ENCODE measurements at places on chromosomes 2 and 18.

GRCh38 chr2:173076581-173077345 lies 1.1 kb downstream of the MAP3K20 start:
- DNase-seq, result peak; percentile 48

- DNase-seq, result no peak
Measured at GRCh38 chr2:239625156-239625845, 224.5 kb upstream of the HDAC4 start.

DNA sequence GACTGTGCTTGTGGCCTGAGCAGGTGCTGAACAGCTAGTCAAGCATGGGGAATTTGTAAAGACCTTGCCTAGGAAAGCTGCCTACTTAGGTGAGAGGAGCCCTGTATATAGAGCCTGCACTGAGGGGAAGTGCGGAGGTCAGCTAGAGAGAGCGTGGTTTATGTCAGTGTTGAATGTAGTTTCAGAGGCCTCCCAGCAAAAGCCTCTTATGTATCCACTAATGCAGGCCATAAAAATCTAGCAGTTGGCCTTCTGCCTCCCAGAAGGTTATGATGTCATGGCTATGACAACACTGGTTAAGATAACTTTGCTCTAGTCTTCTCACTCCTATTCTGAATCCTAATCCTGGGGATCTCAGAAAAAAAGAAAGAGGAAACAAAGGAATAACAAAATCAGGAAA lies 88.9 kb downstream of the ASXL3 start:
- no peak for DNase-seq

- no peak for DNase-seq
Measured at GRCh38 chr2:84641021-84641420, 124.7 kb downstream of the DNAH6 start.

DNA sequence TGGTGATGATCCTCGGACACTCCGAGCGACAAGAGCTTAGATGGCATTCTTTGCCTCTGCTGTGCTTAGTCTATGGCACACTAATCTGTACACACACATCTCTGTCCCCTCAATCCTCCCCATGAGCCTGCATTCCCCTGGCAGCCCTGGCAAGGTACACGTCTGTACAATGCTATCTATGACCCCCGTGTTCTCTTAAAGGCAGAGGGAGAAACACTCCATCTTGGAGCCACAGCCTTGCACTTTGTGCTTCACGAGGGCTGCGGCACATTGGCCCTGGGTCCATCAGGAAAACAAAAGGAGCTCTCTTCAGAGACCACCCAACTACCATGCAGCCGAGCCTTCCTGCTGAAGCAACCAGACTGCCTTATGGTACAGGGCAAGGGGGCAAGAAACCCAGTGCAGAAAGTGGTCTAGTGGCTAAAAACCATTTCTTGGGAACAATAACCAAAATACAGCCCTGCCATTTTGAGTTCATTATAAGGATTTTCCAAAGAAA lies 42.5 kb downstream of the STEAP3 start:
- DNase-seq, result no peak

GRCh38 chr2:51710222-51710621 lies 678.3 kb upstream of the NRXN1 start:
- DNase-seq, result no peak

- DNase-seq, result no peak
Measured at GRCh38 chr2:204947405-204947804, 402.1 kb downstream of the PARD3B start.

DNA sequence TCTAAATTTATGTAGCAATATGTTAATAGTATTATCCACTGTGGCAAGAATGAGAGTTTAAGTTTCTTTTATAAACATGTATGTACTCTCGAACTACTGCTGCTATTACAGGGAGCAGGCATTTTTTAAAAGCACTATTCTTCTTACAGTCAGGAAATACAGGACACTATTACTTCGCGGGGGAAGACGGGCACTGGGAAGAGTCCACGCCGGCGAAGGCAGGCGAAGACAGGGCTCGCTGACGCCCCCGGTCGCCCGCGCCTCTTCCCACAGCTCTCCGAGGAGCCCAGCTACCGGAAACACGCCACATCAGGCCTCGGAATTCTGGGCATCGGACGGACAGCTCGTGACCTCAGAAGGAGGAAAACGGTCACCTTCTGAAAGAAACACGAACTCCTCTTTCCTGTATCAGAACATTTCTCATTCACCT lies 90.2 kb downstream of the FAM161A start:
- DNase-seq, result peak; percentile 84

DNA sequence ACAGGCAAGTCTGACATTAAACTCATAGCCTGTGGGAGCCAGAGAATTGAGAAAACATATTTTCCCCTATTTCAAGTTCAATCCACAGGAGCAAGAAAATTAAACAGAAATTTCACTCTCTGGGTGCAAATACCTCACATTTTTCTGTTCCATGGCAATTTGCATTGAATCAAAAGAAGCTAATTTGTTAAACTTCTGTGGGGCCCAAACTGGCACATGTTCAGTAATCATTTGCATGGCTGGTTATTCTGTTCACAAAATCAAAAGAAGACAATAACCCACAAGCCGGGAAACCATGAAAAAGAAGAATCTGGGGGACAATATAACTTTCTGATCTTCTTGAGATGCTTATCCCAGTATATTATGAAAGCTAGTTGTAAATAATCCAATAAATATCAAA lies 363.1 kb downstream of the LRP1B start:
- DNase-seq, result no peak

DNA sequence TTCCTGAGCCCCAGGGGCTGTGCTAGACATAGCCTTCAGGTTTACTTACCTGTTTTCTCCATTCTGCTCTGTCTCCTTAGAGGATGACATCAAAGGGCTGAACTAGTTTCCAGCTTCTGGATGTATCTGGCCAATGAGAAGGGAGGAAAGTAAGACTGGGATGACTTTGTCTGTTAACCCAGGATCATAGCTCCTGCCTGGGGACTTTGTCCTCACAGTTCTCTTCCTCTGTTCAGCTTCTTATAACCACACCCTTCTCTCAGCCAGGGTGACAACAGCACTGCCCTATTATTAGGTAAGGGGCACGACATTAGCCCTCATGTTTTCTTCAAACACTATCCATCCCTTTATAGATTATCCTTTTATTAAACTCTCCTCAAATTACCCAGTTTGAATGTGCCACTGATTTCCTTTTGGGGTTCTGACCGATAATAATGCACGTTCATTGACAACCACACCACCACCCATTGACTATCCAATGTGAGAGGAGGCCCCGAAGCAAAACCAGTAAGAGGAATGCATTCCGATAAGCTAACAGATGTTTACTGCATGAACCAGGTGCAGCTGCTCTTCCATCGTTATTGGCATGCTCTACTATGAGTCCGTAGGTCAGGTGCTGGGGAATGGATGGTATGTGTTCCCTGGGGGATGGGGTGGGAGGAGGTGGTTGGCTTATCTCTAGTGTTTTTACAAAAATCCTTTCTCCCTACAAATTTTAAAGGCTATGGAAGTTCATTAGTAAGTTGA lies 23.5 kb downstream of the TSN start:
- DNase-seq, result no peak

GRCh38 chr2:231621051-231621879 lies 28.6 kb downstream of the TEX44 start:
- no peak for DNase-seq

GRCh38 chr2:207930747-207931146 lies 94.6 kb downstream of the PLEKHM3 start:
- DNase-seq, result no peak

DNA sequence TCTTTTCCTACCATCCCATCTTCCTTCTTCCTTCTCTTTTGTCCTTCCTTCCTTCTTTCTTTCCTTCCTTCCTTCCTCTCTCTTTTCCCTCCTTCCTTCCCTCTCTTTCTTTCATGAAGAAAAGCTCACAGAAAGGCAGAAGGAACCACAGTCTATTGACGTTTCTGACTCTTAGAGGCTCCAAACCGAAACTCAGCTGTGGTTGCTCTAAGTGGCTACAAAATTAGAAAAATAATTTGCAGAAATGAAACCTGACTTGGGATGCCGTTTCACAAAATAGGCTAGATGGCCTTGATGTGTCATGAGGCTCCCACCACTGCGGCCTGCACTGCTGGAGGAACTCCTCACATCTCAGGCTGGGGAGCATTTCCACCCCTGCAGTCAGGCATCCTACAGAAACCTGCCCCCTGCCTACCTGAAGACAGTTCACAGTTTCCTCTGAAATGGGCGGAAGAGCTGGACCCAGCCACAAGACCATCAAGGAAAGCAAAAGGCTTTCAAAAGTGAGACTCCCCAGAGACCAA lies 165.6 kb downstream of the SMAD7 start:
- no peak for DNase-seq

- DNase-seq, result no peak
Measured at GRCh38 chr2:150669492-150669891, 182.0 kb upstream of the RND3 start.

- DNase-seq, result peak; percentile 34
Measured at GRCh38 chr18:61443081-61443725, 110.0 kb downstream of the CDH20 start.

- DNase-seq, result no peak
Measured at GRCh38 chr2:176814274-176814673, 398.3 kb upstream of the HNRNPA3 start.

GRCh38 chr2:69836316-69836715 lies 6.9 kb downstream of the GMCL1 start:
- DNase-seq, result no peak

GRCh38 chr2:207483477-207483876 lies 46.3 kb upstream of the CREB1 start:
- peak; percentile 55 for DNase-seq

DNA sequence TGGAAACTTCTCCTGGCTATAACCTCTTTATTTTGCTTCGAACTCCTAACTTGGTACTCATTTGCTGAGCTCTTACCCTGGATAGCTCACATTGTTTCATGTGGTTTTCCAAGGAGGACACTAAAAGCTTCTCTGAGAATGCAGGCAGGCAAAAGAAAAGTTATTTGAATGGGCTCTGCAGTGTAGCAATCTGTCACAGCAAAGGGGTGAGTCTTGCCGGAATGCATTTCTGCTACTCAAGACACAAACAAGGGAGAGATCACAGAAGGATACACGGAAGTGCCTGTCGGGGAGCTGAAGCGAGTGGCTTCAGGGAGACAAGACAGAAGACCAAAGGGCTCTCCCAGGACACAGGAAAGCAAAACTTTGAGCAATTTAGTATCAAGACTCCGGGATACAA lies 265.4 kb downstream of the SS18 start:
- DNase-seq, result no peak

DNA sequence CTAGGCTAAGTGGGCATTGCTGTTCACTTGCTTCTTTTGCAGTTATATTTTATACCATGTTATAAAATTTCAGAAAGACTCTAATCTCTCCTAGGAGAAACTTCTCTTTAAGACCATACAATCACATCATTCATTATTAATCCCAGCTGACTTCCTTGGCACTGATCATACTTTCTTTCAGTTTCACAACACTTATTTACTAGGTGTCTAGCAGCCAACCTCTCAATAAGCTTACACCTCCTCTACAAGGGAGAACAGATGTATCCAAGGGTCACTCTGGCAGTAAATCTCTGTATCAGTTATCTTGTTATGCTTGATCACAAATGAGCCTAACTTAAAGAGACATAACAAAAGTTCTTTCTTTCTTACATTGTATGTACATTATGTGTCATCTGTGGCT lies 69.8 kb upstream of the EPB41L5 start:
- peak; percentile 3 for DNase-seq

DNA sequence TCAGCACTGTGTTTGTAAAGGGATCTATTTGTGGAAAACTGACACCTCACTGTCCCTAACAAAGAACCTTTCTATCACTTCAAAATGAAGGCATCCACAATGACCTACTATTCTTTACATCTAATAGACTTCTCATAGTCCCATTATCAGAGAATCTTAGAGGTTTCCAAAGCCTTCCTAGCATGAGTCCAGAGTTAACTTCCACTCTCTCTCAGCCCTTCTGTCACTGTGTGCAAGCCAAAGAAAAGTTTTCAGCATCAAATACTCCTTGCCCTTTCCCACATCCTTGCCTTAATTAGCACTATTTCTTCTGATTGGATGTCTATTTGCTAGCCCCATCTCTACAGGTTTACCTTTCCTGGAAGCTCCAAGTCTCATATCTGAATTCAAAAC lies 178.5 kb downstream of the ERBB4 start:
- DNase-seq, result no peak

GRCh38 chr2:52881606-52882005 lies 886.0 kb upstream of the CHAC2 start:
- DNase-seq, result no peak

DNA sequence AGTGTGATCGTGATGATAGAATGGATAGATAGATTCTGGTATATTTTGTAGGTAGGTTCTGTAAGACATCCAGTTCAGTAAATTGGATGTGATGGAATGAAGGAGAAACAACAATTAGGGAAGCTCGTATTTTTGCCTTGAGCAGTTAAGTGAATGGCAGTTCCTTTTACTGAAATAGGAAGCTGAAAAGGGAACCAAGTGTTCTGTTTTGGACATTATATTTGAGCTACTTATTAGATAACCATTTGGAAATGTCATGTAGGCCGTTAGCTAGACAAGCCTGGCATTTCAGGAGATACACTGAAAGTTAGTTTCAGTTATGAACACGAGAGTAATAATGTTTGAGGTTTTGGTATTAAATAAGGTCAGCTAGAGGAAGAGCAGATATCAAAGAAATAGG lies 41.5 kb downstream of the MARCHF7 start:
- DNase-seq, result no peak

GRCh38 chr18:72502671-72503431 lies 41.3 kb downstream of the CBLN2 start:
- no peak for DNase-seq

GRCh38 chr2:191176305-191176704 lies 25.5 kb upstream of the STAT4 start:
- DNase-seq, result no peak

DNA sequence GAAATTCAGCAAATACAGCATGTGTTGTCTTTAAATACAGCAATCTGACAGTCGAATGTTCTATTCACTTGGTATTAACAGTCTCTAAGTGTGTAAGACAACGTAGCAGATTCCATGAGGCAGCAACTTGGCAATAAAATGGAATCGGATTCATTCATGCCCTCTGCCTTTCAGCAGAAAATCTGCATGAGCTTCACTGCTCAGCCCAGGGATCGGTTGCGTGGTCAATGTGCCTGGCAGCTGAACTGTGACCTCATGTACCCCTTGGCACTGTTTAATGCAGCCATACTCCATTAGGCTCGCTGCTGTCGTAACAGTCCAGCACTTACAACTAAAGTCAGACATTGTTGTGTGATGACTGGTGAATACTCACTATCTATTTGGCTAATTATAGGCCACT lies 17.7 kb upstream of the RGPD4 start:
- no peak for DNase-seq

DNA sequence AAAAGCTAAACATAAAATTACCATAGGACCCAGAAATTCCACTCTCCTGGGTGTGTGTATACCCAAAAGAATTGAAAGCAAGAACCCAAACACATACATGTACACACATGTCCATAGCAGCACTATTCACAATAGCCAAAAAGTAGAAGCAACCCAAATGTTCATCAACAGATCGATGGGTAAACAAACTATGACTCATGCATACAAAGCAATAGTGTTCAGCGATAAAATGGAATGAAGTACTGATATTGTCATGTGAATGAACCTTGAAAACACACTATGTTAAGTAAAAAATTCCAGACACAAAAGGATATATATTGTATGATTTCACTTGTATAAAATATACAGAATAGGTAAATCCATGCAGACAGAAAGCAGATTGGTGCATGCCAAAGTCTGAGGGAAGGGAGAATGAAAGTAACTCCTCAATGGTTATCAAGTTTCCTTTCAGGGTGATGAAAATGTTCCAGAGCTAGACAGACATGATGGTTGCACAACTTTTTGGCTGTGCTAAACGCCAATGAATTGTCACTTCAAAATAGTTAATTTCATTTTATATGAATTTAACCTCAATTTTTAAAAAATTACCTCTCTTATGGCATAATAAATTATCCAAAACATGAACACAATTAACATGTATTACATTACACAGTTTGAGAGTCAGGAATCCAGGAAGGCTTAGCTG lies 35.5 kb downstream of the GKN2 start:
- DNase-seq, result no peak

Data from fibroblast of skin of right quadriceps (primary cell).